ENCODE measurements at places on chromosomes 5 and 9. TPM values are rescaled to one million over a fixed set of nuclear protein-coding genes. Genes with fewer than 3 reads are reported as not detected.

DNA sequence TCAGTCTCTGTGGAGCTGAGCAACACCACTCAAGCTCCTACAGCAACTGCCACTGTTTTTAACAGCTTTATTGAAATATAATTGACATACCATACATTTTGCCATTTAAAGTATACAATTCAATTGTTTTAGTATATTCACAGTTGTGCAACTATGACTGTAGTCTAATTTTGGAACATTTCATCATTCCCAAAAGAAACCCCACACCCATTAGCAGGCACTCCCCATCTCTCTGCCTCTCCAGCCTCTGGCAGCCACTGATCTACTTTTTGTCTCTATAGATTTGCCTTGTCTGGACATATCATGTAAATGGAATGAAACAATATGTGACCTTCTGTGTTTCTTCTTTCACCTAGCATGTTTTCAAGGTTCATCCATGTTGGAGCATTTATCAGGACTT lies 43.5 kb downstream of the RUSC2 start:
- DNase-seq, result no peak

DNA sequence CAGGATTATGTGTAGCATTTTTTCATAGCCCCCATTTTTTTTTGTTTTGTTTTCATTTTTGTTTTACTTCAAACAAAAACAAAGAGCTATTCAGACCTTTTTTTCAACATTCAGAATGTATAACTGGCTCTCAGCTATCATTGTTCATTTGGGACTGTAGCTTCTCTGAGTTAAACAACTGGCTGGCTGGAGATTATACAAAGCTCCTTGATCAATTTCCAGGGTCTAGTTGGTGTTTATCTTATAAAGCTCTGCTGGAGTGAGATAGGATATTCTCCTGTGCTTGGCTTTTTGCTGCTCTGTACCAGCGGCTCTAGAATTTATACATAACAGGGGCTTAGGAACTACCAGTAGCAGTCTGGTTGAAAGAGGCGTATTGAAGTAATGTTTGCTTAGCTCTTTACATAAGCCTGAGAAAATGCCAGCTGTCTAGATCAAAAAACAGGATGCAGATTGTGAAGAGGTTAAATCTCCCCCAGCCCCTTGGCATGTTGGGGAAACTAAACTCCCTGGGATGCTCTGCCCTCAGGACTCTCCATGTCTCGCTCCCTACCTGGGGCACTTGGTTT lies 15.2 kb downstream of the GARNL3 start:
- DNase-seq, result no peak

Gene HACD4
- total RNA-seq, result 5.7 TPM

DNA sequence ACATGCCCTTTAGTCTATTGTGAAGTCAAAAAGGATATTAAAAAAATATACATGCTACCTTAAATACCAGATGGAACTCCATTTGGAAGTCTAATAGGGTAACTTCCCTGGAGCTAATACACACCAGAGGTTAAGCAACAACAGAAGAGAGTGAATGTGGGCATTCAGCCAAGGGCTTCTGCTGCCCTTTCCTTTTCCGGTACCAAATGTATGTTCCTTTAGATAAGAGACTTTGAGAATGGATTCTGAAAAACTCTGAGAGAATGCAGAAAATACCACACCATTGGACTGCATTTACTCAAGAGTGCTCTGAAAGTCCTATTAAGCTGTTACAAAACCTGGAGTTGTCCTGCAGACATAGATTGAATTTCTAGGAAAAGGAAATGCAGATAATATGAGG lies 23.8 kb upstream of the TRPM3 start:
- peak; percentile 27 for DNase-seq

GRCh38 chr9:73141282-73141681 lies 10.4 kb upstream of the ANXA1 start:
- DNase-seq, result no peak

GRCh38 chr5:31194892-31195555 lies 1.5 kb downstream of the CDH6 start:
- DNase-seq, result no peak

GRCh38 chr5:147754372-147755122 lies 28.0 kb downstream of the JAKMIP2 start:
- no peak for DNase-seq

- DNase-seq, result no peak
Measured at GRCh38 chr5:3837506-3837905, 241.9 kb downstream of the IRX1 start.

Gene CDC42SE2
- total RNA-seq, result 22.2 TPM

Gene SPINK7
- total RNA-seq, result not detected

DNA sequence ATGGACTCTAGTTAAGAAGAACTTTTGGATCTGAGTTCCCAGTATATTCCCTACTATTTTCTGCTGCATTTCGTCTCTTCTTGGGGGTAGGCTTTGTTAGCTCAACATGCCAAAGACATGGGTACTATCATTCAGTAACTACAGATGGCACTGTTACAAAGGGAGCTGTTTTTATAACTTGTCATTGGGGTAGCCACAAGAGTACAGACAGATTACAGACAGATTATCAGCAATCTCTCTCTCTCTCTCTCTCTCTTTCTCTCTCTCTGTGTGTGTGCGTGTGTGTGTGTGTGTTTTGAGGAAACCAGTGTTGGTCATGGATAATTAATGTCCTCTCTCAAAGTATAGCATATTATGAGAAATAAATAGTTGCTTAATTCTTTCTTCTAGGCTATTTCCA lies 116.1 kb downstream of the WDR70 start:
- no peak for DNase-seq

DNA sequence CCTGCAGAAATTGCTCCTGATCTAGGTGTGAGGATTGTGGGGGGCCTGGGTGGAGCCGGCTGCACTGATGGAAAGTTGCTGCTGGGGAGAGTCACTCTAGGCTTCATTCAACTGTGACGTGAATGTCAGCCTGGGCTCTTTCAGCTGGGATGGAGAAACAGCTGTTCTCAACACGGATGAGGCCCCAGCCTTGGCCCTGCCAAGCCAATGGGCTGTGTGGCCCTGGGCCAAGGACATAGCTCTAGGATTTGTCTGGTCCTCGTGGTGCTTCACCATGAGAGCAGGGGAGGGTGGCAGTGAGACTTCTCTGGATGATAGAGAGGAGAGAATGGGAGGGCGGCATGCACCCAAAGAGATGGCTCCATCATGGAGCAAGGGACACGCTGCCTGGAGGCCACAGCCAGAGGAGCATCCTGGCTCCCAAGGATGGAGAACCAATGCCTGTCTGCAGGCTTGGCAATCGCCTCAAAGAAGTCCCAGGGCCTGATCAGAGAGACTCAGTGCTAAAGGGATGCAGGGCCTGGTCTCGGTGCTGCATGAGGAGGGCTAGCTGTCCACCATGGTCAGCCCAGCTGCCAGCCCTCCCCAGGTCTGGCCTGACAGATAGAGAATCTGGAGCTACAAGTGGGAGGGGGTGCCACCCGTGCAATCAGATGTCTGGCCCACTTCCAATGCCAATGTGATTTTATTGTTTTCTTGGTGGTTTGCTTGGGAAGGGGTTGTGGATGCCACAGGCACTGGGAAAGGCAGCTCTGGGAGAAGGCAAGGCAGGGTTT lies 141.0 kb downstream of the GADD45G start:
- DNase-seq, result no peak

Gene C7
- 1.5 TPM for total RNA-seq

Gene FLT4
- 541 TPM for total RNA-seq

DNA sequence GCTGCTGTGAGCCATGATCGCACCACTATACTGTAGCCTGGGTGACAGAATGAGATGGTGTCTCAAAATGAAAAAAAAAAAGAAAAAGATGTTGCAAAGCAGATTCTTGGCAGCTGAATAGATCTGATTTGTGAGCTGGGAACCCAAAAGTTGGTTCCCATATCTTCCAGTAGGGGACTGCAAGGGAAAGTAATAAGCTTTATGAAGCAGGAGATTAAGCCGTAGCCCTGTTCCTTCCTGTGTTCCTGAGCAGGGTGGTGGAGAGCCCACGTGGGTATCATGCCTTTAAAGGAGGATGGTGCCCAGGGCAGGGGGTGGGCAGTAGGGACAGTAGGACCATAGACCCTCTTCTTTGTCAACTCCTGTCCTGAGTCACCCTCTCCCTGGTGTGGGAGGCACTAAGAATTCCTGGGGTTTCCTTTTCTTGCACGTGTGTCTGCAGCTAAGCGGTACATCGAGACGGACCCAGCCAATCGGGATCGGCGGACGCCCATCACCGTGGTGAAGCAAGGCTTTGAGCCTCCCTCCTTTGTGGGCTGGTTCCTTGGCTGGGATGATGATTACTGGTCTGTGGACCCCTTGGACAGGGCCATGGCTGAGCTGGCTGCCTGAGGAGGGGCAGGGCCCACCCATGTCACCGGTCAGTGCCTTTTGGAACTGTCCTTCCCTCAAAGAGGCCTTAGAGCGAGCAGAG lies 37.9 kb downstream of the STOM start:
- DNase-seq, result no peak

DNA sequence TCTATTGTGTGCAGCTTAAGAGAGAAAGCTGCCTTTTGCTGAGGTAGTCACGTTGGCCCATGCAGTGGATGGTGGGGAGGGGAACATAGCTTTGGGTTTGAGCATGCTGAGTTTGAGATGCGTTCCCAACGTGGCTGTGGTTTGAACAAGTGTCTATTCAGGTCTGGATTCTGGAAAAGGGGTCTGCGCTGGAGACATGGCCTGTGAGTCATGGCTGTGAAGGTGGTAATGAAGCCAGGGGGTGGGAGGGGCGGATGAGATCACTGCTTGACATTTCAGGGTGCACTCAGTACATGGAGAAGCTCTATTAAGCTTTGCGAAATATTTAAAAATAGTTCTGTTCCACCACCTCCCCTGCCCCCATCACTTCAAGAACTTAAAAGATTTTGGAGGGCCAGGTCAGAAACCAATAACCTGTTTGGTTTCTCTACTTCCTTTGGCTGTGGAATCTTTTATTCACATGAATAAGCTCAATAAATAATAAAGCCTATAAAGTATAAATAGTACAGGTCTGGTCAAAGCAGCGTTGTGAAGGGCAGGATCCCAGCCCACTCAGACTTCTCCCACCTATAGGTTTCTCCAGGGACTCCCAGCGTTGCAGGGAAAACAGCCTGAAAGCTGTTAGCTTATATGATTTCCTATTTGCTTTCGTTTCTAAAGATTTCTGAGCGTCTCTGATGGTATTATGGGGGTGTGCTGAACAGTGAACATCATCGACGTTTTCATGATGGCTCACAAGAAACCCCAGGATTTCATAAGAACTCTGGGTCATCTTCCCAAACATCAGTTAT lies 189.9 kb downstream of the NSG2 start:
- DNase-seq, result no peak

Gene PCDHGC5
- total RNA-seq, result 2.9 TPM

GRCh38 chr5:79448336-79448735 lies 65.6 kb downstream of the HOMER1 start:
- no peak for DNase-seq

- peak; percentile 34 for DNase-seq
Measured at GRCh38 chr9:130271473-130271872, 5.9 kb downstream of the HMCN2 start.

GRCh38 chr9:19875291-19875920 lies 86.6 kb upstream of the SLC24A2 start:
- no peak for DNase-seq

DNA sequence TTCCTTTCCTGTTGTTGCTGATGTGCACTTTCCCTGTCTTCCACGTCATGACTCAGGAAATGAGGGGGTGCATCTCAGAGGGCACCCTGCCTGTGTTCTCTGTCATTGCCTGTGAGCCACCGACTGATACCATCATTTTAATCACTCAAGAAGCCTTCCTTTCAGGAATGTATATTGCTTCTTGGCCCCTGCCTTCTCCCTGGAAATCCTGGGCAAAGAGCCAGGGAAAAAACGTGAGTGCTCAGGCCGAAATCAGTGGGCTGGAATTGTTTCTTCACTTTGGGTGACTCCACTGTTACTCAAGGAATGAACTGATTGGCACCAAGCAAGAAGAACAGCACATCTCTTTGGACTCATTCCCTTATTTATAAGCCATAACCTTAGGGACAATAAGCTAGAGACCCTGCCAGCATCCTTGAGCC lies 126.1 kb downstream of the SNX18 start:
- peak; percentile 12 for DNase-seq

Gene JAKMIP2
- 4.3 TPM for total RNA-seq

Gene DIAPH1
- 149 TPM for total RNA-seq

DNA sequence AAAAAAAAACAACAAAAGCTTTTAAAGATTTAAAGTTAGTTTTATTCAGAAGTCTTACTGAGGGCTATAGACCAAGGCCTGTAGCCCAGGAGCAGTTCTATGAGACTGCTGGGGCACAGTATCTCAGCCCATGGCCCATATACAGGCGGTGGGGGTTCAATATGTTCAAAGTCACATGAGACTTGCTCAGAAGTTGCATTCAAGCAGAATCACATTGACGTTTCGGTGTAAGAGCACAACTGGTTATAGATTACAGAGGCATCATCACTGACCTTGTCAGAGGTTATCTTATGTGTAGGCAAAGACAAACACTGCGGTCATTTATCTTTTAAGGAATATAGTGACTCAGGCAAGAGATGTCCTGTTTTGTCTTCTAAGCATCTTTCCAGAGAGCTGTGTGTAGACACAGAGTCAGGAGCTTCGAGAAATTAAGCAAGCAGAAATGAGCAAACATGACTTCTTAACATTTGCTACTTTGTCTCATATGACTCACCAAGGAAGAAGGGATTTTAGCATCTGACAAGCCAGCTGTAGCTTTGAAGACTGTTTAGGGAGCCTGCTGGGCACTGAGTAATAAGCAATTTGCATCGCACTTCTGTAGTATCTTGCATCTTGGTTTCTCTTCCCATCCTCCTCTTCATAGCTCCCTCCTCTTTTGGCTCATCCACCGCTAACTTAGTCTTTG lies 12.9 kb upstream of the F2RL1 start:
- DNase-seq, result no peak
